ENCODE measurements at places on chromosomes 7 and 10.

DNA sequence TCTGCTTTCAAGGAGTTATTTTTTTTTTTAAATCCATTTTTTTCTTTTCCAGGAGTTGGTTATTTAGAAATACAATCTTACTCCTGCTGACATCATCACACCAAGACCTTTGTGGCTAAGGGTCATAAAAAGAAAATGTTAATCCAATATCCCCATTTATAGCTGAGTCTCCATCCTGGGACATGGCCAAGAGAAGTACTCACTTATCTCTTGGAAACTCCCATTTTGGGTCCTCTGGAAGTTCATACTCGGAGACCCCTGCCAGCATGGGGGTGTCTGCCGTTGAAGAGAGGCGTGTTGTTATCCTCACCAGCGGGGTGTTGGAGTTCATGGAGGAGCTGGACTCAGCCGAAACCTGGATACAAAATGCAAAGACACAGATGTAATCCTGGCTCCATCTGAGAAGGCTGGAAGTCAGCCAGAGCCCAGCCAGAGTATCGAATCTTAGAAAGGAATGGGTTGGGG, 94.6 kb downstream of the FGFR2 start:
- DNase-seq: no peak

GRCh38 chr10:100983868-100984671, 3.2 kb downstream of the MRPL43 start:
- no peak for DNase-seq

- no peak for DNase-seq
Measured at GRCh38 chr7:12554351-12554750, 16.2 kb upstream of the SCIN start.

GRCh38 chr10:26715137-26715487, 17.6 kb downstream of the PDSS1 start:
- DNase-seq: no peak
